ENCODE measurements at places on chromosomes 5 and 9.
A peak's percentile ranks its signal among the peaks of the same experiment; 100 is the strongest.

DNA sequence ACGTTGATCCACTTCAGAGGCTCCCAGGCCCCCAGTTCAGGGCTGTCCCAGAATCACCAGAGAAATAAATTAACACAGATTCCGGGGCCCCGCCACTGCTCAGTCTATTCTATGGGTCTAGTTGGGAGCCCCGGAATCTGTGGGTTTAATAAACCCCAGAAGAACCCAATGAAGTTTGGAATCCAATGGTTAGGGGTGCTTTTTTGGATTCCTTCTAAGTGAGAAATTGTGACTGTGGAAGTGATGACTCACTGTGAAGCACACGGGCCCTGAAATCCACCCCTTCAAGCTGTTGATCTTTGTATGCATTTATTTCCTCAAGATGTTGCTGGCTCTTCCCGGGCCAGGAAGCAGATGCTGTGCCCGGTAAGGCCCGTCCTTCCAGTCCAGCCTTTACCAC, 57.3 kb upstream of the SLC28A3 start:
- no peak for DNase-seq

DNA sequence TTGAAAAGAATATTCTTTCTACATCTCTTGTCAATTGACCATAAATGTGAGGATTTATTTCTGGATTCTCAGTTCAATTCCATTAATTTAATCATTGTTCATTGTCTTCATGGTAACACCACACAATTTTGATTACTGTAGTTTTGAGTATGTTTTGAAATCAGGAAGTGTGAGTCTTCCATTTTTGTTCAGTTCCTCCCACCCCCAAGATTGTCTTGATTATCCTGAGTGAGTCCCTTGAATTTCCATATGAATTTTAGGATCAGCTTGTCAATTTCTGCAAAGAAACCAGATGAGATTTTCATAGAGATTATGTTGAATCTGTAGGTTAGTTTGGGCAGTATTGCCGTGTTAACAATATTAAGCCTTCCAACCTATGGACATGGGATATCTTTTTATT, 9.5 kb downstream of the CYFIP2 start:
- no peak for DNase-seq

GRCh38 chr5:172871982-172872381, 37.9 kb downstream of the ERGIC1 start:
- no peak for DNase-seq

DNA sequence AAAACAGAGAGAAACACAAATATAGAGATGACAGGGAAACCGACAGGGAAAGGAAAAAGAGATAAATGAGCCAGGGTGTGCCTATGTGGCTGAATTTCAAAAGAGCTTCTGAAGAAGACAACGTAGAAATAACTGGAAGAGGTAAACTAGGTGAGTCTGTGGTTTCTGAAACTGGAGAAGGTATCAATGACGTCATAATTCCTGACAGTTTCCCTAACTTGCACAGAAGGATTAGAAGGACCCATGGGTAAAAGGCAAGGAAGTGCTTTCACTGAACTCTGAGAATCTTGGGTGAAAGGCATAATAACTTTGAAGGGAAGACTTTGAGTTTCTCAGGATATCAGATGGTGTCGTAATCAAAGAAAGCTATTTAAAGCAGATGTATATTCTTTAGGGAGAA, 790.8 kb upstream of the NUDT12 start:
- no peak for DNase-seq

GRCh38 chr5:157714596-157714864, 16.7 kb upstream of the THG1L start:
- no peak for DNase-seq

- no peak for DNase-seq
These were observed 133.3 kb downstream of the KIAA0825 start for GRCh38 chr5:94485067-94485466.

- no peak for DNase-seq
These were observed 298.0 kb upstream of the PAPPA start for GRCh38 chr9:115855458-115856133.

- DNase-seq, result no peak
These were observed 22.6 kb downstream of the PIP5K1B start for GRCh38 chr9:68727636-68728035.

DNA sequence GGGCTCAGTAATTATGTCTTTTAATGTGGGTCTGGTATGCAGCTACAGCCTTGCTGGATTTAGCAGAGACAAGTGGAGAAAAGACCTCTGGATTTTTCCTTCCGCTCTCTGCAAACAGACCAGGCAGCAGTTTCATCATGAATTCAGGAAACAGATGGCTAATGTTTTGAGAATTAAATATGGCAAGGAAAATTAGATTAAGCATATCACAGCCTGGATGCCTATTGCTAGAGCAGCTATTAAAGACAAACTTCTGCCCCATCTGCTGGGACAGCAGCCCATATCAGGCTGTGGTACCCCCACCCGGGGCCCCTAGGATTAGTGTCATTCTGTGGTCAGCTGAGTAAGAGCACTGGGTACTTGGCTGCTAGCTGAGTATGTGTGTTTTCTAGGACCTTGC, 6.2 kb downstream of the SKP2 start:
- DNase-seq, result no peak

DNA sequence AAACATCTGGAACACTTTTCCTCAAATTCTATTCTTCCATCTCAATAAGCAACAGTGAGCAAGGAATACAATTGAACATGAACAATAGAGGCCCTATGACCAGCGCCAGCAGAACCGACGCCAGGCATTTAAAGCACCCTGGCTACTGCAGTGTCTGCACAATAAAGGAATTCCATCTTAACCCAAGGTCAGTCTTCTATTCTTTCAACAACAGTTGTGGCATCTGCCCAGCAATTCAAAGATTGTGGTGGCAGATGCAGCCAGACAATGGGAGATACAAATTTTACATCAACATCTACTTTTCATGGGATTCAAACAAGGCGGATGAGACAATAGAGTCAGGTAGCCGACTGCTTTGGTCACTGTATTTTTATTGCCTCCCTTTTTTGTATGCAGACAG, 65.9 kb downstream of the ELL2 start:
- no peak for DNase-seq

DNA sequence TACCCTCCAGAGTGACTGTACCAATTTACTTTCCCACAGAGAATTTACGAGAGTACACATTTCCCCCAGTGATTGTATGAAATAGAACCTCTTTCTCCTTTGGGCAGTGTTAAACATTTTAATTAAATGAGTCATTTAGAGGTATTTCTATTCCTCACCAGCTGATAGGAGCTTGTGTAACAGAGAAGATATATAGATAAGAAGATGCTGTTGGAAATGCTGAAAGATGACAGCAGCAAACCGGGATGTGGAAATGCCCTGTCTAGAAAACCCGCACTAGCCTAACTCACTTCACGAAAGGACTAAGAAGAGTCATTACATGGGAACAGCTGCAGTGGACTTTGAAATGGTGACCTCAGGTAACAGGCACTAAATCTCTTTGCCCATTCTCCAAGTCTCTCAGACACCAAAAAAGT, 68.3 kb downstream of the LPAR1 start:
- no peak for DNase-seq

GRCh38 chr5:165187815-165188214, 1682.4 kb downstream of the MAT2B start:
- no peak for DNase-seq

GRCh38 chr9:77949751-77950436, 81.7 kb downstream of the GNAQ start:
- DNase-seq, result no peak

DNA sequence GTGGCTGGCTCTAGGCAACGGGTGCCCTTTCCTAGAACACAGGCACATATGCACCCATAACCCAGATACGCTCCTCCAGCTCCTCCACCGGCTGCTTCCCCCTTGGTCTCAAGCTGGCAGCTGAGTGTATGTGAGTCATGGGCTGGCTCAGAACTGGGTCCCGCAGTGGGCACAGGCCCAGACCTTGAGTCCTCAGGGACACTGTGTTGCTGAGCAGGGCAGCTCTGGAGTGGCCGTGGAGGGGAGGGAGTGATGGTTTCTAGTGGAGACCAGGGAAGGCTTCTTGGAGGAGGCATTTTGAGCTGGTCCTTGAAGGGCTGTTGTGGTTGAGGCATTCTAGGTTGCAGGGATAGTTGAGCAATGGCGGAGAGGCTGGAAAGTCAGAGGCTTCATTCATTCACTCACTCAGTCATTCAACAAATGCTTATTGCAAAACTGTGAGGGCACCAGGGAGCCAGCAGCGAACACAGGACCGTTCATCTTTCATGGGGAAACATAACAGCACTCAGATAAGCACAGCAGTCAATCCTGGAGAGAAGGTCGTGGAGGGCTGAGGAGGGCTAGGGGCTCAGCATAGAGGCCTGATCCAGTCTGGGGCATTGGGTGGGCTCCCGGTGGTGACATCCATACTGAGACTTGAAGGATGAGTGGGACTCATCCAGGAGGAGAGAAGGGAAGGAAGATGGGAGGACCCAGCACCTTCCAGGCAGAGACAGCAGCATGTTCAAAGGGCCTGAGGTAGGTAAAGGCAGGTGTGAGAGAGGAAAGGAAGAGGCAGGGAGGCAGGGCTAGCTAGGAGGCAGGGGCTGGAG, 2.4 kb downstream of the BBLN start:
- DNase-seq, result no peak

GRCh38 chr5:45179686-45180085, 370.9 kb downstream of the MRPS30 start:
- no peak for DNase-seq

DNA sequence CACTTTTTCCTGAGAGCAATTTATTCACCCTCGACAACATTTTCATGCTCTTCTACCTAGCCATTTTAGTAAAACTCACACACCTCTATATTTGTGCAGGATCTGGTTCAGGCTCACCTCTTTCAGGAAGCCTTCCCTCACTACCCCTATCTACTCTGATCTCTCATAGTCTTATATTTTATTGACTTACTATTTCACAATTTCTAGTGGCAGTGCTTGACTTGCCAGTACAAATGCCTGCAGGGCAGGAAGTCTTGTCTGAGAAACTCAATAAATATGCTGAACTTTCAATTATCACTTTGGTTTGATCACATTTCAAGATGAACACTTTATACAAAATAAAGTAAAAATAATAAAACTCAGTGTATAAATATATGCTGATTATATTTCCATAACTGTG, 226.8 kb downstream of the CETN3 start:
- no peak for DNase-seq

DNA sequence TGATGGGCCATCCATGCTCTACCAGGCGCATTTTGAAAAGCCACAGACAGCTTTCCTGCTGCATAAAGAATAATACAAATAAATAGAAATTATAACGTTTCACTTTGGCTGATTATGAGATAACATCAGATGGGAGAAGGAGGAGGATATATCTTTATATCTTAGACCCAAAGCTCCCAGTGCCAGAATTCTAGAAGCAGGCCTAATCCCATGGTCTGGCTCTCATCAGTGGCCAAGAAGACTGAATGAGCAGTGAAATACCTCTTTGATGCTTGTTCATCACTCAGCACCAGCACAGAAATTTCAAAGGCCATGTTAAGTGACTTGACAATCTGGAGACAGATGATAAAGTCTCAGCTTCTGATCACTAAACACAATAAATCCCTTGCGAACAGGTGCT, 107.6 kb downstream of the PPP2R2B start:
- no peak for DNase-seq

DNA sequence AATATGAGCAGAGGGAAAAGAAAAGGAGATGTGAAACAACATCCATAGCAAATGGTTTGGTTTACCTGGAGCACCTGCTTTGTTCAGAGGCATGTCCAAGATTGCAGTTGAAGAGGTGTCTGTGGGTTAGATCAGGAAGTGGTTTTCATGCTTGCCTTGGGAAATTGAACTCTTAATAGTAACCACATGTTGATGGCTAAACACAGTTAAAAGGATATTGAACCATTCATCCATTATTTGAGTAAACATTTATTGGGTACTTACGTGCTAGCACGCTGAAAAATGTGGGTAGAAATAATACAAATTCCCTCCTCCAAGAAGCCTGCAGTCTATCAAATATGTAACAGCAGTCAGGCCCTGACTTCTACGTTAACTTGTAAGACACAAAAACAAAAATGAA, 235.7 kb upstream of the TNC start:
- DNase-seq, result no peak

DNA sequence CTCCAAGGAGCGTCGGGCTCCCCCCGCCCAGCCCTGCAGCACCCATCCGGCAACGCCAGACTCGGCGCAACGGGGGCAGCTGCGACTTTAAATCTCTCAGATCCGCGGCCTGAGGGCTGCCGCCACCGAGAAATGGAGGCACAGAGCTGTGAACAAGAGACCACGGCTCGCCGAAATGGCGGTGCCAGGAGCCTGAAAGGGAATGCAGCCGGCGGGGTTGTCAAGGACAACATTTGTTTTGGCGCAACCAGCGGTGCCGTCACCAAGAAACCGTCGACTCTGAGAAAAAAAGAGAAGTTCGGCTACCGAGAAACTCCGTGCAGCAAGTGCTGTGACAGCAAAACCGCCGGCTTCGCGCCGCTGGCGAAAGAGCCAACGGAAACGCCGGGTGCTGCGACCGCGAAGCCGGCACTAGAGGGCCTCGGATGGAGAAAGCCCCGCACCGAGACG, 2.1 kb upstream of the ANXA2R start:
- peak; percentile 71 for DNase-seq

GRCh38 chr9:87282538-87282937, 215.1 kb upstream of the DAPK1 start:
- no peak for DNase-seq

DNA sequence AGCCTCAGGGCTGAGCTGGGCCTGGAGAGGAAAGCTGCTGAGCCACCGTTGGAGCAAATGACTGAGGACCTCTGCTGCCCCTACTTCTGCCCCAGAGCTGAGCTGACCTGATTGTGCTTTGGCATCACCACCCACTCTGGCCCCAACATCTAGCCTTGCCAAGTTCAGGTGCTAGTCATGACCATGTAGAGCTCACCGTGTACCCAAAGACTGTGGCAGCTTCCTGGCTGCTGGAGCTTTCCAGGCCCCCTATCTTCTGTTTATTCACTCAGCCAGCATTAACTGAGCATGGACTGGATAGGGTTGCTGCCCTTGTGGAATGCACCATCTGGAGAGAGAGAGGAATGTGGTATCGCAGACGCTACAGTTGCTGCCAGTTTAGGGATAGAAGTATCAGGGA, 49.1 kb downstream of the JADE2 start:
- no peak for DNase-seq

- no peak for DNase-seq
These were observed 157.0 kb downstream of the C9orf152 start for GRCh38 chr9:110050925-110051355.

- no peak for DNase-seq
These were observed 69.4 kb downstream of the KLHL3 start for GRCh38 chr5:137666461-137666850.

GRCh38 chr5:151125421-151125820, 32.2 kb downstream of the ANXA6 start:
- DNase-seq, result no peak

DNA sequence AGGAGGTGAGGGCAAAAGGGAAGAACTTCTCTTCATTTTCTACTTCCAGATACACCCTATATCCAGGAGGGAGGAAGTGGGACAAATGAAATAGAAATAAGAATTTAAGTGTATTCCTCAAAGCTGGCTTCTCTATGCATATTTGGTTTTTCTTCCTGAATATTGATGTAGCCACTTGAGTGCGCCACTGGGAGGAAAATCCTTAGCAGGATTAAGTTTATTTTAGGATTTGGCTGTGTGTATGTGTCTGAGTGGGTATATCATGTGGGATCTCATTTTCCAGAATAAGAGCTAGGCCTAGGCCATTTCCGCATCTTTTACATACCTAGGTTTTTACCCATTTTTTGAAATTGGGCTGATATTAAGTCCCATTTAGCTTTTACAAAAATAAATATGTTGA, 42.5 kb downstream of the MAP1B start:
- no peak for DNase-seq

Data from activated CD8-positive, alpha-beta memory T cell treated with anti-CD3 and anti-CD28 coated beads, Interleukin-2, amount 50 U/mL, for 4 hours (primary cell).